Germinal center (tissue), 1 donor: ENCODE measurements at places on chromosomes 6 and 20.

- no peak for DNase-seq
Measured at GRCh38 chr20:38825901-38826625, 20.6 kb downstream of the PPP1R16B start.

GRCh38 chr6:38035478-38035877 lies 216.0 kb downstream of the ZFAND3 start:
- DNase-seq: no peak

GRCh38 chr6:56683882-56684281 lies 41.2 kb upstream of the DST start:
- no peak for DNase-seq

DNA sequence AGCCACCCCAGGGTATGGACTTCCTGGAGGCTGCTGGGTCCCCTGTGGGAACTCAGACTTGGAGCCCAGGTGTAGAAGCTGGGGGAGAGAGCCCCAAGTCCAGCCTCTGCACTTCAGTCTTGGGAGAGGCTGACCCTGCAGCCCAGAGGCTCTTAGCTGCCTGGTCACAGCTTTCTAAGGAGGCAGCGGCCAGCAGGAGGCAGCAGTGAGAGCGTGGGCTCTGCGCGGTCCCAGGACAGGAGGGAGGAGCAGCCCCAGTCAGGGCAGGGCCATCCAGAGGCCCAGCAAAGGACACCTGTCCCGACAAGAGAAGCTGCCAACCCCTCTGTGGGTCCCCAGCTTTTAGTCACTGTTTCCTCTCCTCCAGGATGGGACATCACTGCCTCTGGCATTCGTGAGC lies 9.4 kb downstream of the TREML2 start:
- DNase-seq: peak; percentile 35

GRCh38 chr6:44471271-44471981 lies 83.9 kb downstream of the CDC5L start:
- DNase-seq: no peak

- no peak for DNase-seq
Measured at GRCh38 chr6:16718356-16718755, 42.9 kb downstream of the ATXN1 start.
